GM20000 (cell line): ENCODE measurements at places on chromosomes 1 and 21.

DNA sequence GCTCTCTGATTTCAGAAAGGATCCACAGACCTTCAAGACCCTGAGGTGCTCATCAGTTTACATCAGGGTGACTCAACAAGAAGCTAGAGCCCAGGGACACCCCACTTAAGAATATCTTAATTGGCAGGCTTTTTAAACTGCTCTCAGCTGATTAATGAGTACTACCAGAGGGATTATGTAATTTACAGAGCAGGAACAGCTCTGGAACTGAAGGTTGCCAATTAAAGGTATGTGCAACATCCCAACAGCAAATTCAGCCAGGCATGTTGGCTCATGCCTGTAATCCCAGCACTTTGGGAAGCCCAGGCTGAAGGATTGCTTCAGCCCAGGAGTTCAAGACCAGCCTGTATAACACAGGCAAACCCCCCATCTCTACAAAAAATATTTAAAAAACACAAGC lies 295.7 kb downstream of the SETD4 start:
- no peak for DNase-seq

GRCh38 chr1:181141431-181141910 lies 53.0 kb downstream of the IER5 start:
- no peak for DNase-seq

DNA sequence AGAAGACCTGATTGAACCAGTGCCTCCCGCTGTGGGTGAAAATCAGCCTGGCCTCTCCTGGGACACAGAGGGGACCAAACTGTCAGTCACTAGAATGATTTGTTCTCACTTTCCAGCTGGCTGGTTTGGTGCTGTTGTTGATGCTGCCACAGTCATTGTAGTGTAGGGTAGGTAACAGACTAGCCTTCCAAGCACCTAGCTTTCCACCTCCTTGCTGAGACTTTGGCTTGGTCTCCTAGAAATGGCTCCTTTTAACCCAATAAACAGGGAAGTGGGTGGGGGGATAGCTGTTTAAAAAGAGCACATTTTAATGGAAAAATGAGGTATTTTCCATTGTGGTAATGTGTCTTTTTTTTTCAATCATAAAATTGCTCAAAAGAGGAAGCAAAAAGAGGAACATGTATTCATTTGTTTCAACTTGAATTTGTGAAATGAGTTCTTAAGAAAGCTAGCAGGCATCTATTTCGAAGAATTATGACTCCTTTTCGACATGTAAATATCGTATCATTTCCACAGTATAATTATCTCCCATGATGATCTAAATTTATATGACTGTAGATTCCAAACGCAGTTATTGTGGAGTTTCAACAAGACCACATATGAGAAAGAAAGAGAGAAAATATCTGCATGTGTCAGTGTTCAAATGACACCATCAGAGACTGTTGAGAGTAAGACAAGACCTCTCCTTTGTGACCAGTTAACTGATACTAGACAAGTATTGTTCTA lies 190.1 kb downstream of the HLX start:
- DNase-seq: peak; percentile 55

GRCh38 chr1:9119745-9120144 lies 9.2 kb downstream of the GPR157 start:
- DNase-seq: peak; percentile 54

DNA sequence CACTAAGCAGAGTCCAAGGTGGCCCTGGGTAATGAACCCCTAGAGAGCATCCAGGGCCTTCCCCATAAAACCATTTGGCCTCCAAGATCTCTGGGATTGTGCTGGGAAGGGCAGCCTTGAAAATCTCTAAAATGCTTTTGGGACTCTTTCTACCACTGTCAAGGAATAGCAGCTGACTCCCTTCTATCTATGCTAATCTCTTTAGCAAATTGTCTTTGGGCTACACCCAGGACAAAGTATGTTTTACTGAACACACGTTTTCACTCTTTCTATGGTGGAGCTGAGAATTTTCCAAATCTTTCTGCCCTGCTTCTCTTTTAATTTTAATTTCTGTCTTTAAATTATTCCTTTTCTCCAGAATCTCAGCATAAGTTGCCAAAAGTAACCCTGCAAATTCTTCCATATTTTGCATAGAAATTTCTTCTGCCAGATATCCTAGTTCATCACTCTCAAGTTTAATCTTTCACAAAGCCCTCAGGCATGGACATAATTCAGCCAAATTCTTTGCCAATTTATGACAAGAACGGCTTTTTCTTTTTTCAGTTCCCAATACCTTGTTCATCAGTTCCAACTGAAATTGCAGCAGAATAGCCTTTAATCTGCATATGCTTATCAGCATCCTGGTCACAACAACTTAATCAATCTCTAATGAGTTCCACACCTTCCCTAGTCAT lies 687.0 kb upstream of the ADGRL4 start:
- DNase-seq: no peak

GRCh38 chr1:16204634-16205333 lies 7.7 kb downstream of the ARHGEF19 start:
- no peak for DNase-seq

DNA sequence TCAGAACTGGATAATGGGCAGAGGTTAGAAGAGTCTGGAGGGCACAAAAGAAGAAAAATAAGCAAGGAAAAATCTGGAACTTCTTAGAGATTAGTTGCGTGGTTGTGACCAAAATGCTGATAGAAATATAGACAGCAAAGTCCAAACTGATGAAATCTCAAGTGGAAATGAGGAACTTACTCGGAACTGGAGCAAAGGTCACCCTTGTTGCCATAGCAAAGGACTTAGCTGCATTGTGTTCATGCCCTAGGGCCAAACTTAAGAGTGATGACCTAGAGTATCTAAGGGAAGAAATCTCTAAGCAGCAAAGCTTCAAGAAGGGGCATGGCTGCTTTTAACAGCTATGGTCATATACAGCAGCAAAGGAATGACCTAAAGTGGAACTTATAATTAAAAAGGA lies 180.0 kb downstream of the TTLL7 start:
- DNase-seq: no peak

- DNase-seq: no peak
These were observed 27.9 kb downstream of the CSF1 start for GRCh38 chr1:109938556-109938955.

GRCh38 chr1:223289621-223290020 lies 74.4 kb downstream of the SUSD4 start:
- DNase-seq: no peak

DNA sequence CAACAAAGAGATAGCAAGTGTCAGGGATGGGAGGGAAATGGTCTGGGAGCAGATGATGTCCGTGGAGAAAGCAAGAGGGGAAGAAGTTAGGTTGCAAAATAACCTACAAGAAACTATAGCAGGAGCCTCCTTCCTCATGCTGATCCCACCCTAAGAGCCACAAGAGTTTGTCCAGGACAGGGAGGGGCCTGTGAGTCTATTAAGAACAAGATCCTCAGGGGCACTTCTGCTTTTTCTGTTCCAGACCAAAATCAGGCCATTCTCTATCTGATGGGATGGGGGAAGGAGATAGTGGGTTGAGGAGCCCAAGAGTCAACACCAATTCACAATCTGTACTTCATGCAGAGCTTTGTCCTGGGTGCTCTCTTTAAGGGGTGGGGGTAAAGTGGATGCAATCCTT lies 7.7 kb upstream of the ATP1A4 start:
- no peak for DNase-seq

DNA sequence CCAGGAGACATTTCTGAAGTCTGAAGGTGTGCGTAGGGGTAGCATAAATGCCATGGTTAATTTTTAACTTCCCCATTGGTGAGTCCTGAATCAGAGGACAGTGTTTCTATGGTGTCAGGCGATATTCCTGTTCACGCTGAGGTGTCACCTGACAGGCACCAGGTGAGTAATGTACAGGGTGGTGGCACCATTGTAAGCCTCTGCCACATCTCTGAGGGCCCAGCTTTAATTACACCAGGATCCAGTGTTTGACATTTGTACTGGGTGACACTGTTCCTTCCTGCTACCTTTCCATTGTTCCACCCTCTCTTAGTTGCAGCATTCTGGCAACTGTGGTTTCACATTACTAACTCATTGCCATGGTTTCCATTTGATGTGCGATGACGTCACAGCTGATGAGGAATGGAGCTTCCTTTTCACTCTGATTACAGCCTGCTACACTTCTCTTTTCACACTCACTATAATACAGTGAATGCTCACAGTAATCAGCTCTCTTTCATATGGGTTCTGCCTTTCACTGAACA lies 40.6 kb upstream of the MARK1 start:
- DNase-seq: no peak

- peak; percentile 62 for DNase-seq
These were observed 6.9 kb upstream of the SLC35F3 start for GRCh38 chr1:233897325-233898162.
